ENCODE measurements at places on chromosomes 4 and X. TPM values are rescaled to one million over a fixed set of nuclear protein-coding genes. Genes with fewer than 3 reads are reported as not detected.

BRS3 gene
- not detected for total RNA-seq

HELT gene
- not detected for total RNA-seq

GIMD1 gene
- not detected for total RNA-seq

IL1RAPL1 gene
- total RNA-seq: 0.45 TPM

HPRT1 gene
- 15.5 TPM for total RNA-seq

PDZD4 gene
- 0.50 TPM for total RNA-seq

PACRGL gene
- total RNA-seq: 19.3 TPM

JCHAIN gene
- total RNA-seq: not detected

INPP4B gene
- total RNA-seq: 6.9 TPM

SYTL5 gene
- total RNA-seq: 0.17 TPM

RBM3 gene
- total RNA-seq: 253 TPM

PCYT1B gene
- 3.2 TPM for total RNA-seq

MBTPS2 gene
- 7.6 TPM for total RNA-seq

CHRDL1 gene
- total RNA-seq: 0.67 TPM

SPANXB1 gene
- total RNA-seq: not detected

UBA1 gene
- total RNA-seq: 183 TPM

RPA4 gene
- total RNA-seq: under 0.01 TPM

RGS12 gene
- 10.9 TPM for total RNA-seq

TMEM35A gene
- total RNA-seq: 5.5 TPM

PABPC1L2A gene
- total RNA-seq: not detected

KIAA1210 gene
- total RNA-seq: not detected

F9 gene
- not detected for total RNA-seq

KCNE5 gene
- not detected for total RNA-seq

ZFYVE28 gene
- 2.8 TPM for total RNA-seq

ABCD1 gene
- total RNA-seq: 11.9 TPM

MAMLD1 gene
- total RNA-seq: 1.2 TPM

TLR2 gene
- total RNA-seq: 1.8 TPM

NUDT11 gene
- 8.8 TPM for total RNA-seq

CXCL11 gene
- not detected for total RNA-seq

ESX1 gene
- total RNA-seq: not detected

SH2D1A gene
- not detected for total RNA-seq

USP53 gene
- total RNA-seq: 10.1 TPM

PITX2 gene
- 0.30 TPM for total RNA-seq

All from bronchus fibroblast of lung (primary cell).